Effector CD4-positive, alpha-beta T cell (primary cell): ENCODE measurements at places on chromosomes 2 and 18.

DNA sequence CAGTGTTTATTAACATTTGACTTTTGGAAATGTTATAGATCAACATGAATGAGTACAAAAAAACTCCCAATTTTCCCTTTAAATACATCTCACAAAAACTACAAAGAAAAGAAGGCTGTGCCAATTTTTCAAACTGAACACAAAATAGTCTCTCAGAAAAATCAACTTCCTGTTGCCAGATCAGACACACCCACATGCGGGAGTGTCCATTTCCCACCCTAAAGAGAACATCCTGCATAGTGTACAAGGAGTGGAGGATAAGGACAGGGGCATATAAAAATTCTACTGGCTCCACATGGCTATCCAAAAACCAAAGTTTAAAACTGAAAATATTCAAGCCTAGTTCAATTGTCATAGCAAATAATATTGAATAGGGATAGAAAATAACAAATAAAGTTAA, 165.3 kb downstream of the ATAD2B start:
- DNase-seq = no peak

DNA sequence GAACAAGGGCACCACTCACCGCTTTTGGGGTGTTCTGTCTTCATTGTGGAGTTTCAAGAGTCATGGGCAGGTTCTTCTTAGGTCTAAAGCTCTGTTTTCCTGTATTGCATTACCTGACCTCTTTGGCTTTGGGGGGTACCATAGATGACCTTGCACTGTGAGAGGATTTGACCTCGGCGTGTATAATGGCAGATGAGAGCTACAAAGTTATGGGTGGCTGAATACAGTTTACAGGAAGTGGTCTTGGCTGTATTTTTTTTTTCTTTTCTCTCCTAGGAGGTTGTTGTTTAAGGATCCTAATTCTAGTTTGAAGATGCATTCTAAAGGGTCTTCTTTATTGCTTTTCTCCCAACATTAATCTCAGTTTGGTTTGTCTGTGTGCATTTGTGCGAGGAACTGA, 11.5 kb downstream of the GAL3ST2 start:
- no peak for DNase-seq

- DNase-seq = no peak
Observed at GRCh38 chr2:133579274-133579673, 11.0 kb upstream of the NCKAP5 start.

- no peak for DNase-seq
Observed at GRCh38 chr2:225006730-225007129, 35.5 kb downstream of the DOCK10 start.

- no peak for DNase-seq
Observed at GRCh38 chr18:65946777-65947176, 196.0 kb downstream of the CDH7 start.

DNA sequence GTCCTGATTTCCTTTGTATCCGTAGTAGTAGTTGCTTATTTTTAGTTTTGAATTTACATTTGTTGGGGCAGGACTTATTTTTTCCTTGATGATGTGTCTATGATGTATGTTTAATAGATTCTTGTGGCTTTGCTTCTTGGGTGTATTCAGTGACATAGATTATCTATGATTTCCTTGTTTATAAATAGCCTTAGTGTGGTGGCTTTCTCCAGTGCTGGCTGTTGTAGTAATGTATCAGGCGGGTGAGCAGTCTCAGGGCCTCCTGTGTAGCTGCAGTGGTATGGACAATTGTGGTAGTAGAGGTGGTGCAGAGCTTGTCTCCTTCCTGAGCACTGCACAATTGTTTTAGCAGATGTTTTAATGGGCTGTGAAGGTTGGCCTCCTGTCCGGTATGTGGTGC, 60.5 kb downstream of the SMCHD1 start:
- no peak for DNase-seq

GRCh38 chr2:190535121-190535439, 558 bp upstream of the NEMP2 start:
- no peak for DNase-seq

- no peak for DNase-seq
Observed at GRCh38 chr2:214631406-214631805, 178.1 kb downstream of the BARD1 start.

- DNase-seq = no peak
Observed at GRCh38 chr2:174522553-174522952, 35.7 kb upstream of the GPR155 start.

DNA sequence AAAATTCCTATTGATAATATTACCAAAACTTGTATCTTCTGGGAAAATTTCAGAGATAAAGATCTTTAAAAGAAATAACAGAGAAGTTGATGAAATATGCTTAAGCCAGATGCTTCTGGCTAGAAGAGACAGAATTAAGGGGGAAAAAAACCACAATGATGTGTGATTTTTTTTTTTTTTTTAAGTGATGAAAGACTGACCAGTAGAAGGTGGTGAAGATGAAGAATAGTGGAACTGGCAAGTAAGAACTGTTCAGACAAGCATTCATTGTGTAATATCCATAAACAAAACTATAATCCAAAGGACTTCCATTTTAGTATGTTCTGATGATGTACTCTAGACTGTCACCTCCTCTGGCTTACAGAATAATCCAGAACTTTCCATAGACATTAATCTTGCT, 89.8 kb downstream of the INO80D start:
- no peak for DNase-seq

GRCh38 chr2:71612581-71613402, 159.4 kb downstream of the DYSF start:
- no peak for DNase-seq

DNA sequence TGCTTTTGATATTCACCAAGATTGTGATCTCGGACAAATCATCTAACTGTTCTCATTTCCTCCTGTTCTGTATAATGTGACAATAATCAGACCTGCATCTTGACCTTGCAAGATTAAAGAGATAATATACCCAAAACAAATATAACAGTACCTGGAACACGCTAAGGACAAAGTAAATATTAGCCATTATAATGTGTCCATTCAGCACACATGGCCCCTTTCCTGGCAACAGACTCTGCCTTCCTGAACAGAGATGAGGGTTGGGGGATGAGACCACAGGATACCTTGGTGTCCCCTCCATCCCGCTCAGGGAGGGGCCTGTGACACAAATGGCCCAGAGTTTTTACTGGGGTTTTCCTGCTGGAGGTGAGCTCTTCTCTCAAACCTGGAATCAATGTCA, 143.4 kb upstream of the SERPINE2 start:
- no peak for DNase-seq

- DNase-seq = no peak
Observed at GRCh38 chr2:238688193-238689153, 159.4 kb upstream of the TWIST2 start.

GRCh38 chr18:54932472-54932871, 26.8 kb downstream of the CCDC68 start:
- DNase-seq = no peak

- DNase-seq = no peak
Observed at GRCh38 chr18:25349926-25350487, 2.0 kb downstream of the ZNF521 start.

DNA sequence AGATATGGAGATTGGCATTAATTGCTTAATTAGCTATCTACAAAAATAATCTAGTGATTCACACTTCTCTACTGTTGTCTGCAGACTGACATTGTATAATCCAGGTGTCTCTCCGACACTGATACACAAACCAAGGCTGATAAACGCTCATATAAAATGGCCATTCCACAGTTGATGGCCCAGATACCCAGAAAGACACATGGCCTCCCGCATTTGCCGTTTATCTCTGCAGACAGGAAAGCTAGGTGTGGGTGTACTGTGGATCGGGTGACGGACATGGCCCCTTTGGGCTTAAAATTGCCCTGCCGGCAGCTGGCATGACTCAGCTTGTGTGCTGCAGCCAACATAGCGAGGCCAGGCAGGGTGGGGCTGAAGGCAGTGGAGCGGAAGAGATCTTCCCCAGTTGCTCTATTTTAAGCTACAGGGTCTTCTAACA, 18.5 kb downstream of the PMAIP1 start:
- no peak for DNase-seq

DNA sequence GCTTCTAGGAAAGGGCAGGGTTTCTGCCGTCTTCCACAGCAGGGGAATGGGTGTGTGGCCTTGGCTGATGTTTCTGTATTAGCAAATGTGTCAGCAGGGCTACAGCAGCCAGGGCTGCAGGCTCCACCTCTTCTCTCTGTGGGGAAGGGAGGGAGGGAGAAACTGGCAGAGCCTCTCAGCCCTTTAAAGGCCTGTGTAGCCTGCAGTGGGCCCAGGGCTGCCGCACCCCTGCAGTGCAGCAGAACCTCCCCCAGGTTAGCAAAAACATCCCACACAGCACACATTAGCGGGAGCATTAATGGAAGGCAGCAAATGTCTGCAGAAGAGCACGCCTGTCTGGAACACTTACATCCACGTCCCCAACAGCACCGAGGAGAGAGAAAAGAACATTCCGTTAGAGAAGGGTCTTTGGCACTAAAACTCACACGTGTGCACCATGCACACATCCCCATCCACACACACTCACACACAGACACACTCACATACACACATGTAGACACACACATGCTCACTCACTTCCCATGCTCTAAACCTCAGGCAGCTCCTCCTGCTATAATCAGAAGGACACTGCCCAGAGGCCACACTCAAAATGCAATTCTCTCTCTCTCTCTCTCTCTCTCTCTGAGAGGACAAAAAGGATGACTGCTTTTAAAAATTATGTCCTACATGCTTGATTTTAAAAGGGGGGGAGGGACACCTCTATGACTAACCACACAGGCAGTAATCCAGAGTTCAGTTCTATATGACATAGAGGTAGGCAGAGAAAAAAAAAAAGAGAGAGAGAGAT, 24.1 kb downstream of the MRPL35 start:
- DNase-seq = no peak

DNA sequence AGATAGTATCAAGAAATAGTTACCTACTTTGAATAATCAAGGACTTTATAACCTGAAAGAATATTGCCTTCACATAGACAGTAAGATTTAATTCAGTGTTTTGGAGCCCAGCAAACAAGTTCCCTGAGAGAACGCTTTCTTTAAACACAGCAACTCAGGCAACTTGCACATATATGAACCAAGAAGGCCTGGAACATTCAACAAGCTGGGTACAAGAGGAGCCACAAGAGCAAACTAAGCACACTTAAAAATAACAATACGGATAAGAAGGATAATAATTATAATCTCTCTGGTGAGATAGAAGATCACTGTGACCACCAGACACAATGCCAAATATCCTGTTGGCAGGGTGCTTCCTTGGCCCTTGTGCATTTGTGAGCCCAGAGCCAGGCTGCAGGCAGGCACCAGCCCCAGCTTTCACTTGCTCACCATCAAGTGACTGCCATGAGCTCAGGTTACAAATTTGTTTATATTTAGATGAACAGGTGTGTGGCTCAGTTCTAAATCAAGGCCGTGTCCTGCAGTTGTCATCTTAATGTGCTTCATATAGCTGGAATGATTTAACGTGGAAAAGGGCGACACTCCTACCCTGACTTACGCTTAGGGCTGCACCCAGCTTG, 446.6 kb downstream of the IRS1 start:
- no peak for DNase-seq

- DNase-seq = no peak
Observed at GRCh38 chr2:10957391-10957790, 45.7 kb downstream of the KCNF1 start.

- no peak for DNase-seq
Observed at GRCh38 chr2:84701880-84702279, 179.0 kb downstream of the TRABD2A start.

DNA sequence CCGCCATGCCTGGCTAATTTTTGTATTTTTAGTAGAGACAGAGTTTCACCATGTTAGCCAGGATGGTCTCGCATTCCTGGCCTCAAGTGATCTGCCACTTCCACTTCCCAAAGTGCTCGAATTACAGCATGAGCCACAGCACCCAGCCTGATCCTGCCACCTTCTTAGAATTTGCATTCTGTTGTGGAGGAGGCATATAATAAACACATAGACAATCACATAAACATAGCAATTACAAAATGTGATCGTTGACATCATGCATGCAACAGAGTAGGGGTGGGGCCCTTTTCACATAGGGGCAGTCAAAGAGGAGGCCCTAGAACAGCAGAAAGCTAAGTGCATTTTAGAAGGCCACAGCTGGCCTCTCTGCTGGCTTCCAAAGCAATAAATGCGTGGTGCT, 39.9 kb upstream of the TSPYL6 start:
- no peak for DNase-seq

- no peak for DNase-seq
Observed at GRCh38 chr2:178530131-178530530, 49.9 kb downstream of the PLEKHA3 start.

DNA sequence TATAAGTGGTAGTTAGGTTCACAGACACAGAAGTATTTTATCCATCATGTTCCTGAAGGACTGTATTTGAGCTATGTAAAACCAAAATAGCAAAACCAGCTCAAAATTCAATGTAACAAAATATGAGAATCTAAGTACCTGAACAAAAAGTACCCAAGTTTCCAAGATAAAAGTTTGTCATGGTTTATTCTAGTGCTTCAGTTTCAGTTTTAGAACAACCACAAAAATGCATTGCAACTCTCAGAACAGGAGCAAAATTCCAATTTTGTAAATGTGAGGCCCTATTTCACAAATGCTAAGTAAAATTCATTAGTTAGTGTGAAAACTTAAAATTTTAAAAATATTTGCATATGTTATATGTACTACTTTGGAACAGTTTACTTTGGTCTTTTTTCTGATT, 5.0 kb upstream of the ALPK2 start:
- DNase-seq = no peak

GRCh38 chr2:44131177-44131576, 37.5 kb upstream of the PPM1B start:
- DNase-seq = no peak

- no peak for DNase-seq
Observed at GRCh38 chr2:120511947-120512710, 166.2 kb downstream of the INHBB start.

- DNase-seq = no peak
Observed at GRCh38 chr18:21943456-21943855, 202.9 kb downstream of the MIB1 start.

- DNase-seq = no peak
Observed at GRCh38 chr2:218312267-218312756, 20.0 kb upstream of the TMBIM1 start.

DNA sequence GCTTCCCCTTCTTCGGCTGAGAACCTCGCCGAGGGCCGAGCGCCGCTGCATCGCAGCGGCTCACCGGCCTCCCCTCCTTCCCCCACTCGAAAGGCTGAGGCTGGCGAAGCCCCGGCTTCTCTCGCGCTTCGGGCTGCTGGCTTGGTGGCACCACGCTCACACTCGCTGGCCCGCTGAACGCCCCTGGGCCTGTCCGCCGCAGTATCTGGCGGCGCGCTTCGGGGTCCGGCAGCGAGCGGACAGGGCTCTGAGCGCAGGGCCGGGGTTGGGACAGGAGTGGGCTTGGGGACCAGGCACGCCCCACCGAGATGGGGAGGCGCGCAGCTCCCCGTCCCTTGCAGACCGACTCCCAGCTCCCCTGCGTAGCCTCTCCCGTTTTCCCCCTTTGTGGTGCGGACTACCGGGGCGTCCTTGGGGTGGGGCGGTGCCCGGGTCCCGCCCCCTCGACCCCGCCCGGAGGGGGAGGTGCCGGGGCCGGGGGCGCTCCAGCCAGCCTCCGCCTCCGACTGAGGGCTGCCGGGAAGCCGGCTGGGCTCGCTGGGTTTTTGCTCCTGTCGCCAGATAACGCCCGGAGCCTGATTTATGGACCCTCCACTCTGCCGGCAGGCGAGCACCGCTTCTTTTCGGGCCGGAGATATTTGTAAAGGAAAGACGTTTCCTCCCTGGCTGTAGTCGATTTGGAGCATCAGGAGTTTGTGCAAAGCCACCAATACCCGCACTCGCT, 3.8 kb downstream of the GBX2 start:
- no peak for DNase-seq

GRCh38 chr2:99487906-99488305, 1.9 kb downstream of the REV1 start:
- DNase-seq = no peak

- no peak for DNase-seq
Observed at GRCh38 chr2:202669841-202670240, 35.1 kb downstream of the FAM117B start.

GRCh38 chr2:163984986-163985385, 249.2 kb upstream of the FIGN start:
- no peak for DNase-seq
